ENCODE measurements at places on chromosomes 2 and 18.

DNA sequence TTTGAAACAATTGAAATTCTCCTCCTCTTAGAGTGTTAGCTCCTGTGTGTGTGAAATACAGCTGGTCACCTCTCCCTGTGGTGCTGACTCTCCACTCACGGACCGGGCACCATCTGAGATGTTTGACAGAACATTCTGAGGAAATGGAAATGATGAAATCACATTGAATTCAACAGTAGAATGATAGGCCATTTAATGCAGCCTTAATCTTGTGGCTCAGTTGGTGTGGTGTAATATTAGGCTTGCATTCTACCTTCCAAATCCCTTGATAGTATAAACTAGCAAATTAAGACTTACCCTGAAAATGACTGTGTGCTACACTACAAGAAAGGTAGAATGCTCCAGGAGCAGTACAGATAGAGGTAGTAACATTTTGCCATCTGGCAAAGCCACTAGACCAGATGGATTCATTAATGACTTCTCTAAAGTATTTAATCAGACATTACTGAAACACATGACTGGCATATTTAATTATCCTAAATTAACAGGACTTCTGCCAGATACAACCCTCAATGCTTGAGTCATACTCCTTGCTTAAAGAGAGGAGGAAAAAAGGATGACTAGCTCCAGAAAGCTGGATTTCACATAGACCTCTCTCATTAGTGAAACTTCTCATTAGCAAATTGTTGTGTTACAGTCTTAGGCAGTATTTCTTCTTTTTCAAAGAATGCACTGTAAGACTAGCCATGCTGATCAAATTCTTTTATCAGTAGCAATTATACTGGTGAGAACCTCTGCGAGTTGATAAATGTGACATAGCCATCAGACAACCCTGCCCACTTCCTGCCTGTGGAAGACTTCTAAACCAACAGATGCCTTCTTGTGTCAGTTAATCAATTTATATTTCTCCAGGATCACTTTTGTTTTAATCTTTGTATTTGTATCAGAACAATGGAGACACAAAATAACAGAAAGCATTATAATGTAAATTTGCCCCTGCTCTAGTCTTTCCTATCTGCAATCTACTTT, 80.6 kb downstream of the EML6 start:
- DNase-seq = no peak

- DNase-seq = no peak
Observed at GRCh38 chr2:160242893-160243564, 43.0 kb upstream of the ITGB6 start.

GRCh38 chr2:160305081-160305750, 105.1 kb upstream of the ITGB6 start:
- no peak for DNase-seq

GRCh38 chr2:172179045-172179701, 76.5 kb upstream of the DLX2 start:
- DNase-seq = no peak

GRCh38 chr18:49447810-49448745, 12.4 kb downstream of the DYM start:
- no peak for DNase-seq

- no peak for DNase-seq
Observed at GRCh38 chr2:216688731-216689340, 6.5 kb downstream of the IGFBP5 start.

DNA sequence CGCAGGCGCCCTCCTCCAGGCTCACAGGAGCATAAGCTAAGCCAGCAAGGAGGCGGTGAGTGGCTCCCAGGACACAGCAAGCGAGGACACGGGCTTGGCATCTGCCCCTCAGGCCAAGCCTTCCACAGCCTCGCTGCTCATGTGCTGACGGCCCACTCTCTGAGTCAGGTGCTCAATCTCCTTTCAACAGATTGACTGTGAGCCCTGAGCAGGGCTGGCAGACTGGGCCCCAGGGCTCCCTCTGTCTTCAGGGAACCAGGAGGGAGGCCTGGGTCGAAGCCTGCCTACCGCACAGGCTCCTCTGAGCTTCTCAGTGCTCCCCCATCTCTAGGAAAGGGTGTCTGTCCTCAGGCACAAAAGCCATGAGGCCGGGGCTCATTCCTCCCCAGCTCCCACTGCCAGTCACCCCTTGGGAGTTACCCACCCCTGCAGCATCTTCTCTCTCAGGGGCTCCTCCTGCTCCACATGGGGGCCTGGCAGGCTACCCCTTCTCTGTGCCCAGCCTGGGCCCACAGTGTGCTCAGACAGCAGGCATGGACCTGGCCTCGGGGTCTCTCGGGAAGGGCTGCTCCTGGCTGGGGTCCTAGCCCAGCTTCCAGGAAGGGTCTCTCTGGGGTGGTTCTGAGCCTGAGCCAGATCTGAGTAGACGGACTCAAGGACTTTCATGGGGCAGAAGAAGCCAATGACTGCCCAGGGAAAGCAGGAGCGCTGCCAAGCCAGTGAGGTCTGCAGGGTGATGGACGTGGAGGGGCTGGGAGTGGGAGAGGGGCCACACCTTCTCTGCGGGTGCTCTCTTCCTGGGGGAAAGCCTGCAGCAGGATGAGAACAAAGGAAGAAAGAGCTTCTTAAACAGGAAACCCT, 138.0 kb upstream of the GPC1 start:
- DNase-seq = no peak

DNA sequence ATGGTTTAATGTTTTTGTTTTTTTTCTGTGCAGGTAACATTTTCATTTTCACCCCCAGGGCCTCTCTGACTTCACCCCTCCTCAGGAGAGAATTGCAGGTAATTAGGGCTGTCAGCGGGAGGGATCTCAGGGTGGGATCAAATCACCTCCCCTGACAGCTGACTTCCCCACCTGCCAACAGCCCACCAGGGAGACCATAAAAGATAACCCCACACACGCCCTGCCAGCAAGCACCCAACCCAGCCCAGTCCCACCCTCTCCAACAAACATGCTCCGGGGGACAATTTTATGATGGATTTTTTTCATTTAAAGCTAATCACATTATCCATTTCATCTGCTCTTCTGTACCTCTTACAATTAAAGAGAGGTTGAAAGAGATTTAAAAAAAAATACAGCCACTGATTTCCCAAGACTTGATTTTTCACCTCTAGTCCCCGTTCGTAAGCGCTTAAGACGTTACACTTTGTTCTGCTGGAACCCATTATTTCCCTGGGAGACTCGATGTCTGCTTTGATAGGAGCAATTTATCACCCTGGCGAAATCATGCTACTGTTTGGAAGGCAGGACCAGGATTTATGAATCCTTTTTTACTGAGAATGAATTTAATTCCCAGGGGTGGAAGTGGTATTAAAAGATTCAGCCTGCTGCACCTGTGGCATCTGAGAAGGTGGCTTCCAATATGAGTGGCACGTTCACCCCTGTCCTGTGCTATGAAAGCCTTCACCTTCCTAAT, 232.9 kb upstream of the ID2 start:
- no peak for DNase-seq
